ENCODE measurements at places on chromosomes 5 and 9.

GRCh38 chr5:9547122-9547947 is 1.5 kb upstream of the SEMA5A start:
- no peak for DNase-seq

GRCh38 chr9:132026932-132027585 is 52.6 kb downstream of the MED27 start:
- DNase-seq = no peak

GRCh38 chr9:71130521-71130920 is 9.1 kb upstream of the TRPM3 start:
- no peak for DNase-seq

GRCh38 chr5:126469536-126470316 is 46.5 kb downstream of the GRAMD2B start:
- no peak for DNase-seq

GRCh38 chr5:174319551-174319950 is 274.0 kb downstream of the NSG2 start:
- DNase-seq = no peak

GRCh38 chr9:78213712-78214111 is 22.2 kb upstream of the CEP78 start:
- no peak for DNase-seq

DNA sequence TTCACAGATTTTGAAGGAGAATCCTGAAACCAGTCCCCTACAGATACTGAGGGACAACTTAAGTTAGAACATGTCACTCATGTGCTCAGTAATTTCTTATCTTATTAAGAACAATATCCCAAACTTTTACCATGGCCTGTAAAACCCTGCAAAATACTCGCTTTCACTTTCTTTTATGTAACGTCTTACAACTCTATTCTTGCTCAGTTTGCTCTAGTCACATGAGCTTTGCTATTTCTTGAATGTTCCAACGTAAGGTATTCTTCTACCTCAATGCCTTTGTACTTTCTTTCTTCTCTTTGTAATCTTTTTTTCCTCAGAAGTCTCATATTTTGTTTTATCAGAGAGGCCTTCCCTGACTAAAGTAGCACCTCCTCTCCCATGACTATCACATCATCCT is 14.1 kb downstream of the TMEM38B start:
- DNase-seq = no peak

DNA sequence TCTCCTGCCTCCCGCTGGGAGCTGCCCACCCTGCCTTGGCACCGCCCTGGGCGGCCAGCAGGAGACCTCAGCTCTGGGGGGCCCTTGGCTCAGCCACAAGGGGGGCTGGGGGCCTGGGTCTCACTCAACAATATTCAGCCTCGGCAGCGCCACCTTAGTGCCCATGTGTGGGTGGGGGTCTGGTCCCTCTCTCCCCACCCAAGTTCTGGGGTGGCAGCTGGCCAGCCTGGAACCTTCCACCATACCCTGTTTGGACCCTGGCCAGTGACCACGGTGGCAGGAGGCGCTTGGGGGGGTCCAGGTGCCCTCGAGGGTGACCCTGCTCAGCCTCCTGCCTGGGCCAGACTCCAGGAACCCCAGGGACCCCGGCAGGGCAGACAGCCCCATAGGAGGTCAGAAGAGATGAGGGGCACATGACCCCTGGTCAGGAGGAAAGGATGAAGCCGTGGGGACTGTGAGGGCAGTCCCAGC is 22.2 kb downstream of the NKD2 start:
- no peak for DNase-seq

- DNase-seq = no peak
Observed at GRCh38 chr5:1341863-1342262, 3.0 kb downstream of the CLPTM1L start.

DNA sequence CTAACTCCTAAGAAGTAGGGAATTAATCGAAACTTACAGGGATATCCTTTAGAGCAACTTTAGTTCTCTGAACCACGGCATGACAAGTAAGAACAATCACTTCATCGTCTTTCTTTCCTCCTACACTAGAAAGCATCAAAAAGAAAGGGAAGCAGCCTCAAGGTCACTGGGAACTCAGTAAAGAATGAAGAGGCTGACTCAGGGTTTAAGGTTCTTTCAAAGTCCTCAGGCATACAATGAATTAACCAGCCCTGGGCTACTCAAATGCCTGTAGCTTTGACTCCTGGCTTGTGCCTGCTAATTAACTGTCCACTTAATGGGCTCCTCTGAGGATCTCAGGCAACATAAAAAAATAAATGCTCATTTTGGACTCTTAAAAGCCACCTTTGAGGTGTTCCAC is 102.0 kb downstream of the TRIM32 start:
- no peak for DNase-seq

GRCh38 chr5:103804711-103805110 is 242.1 kb upstream of the NUDT12 start:
- DNase-seq = no peak
